ENCODE measurements at places on chromosomes 4 and X. TPM values are rescaled to one million over a fixed set of nuclear protein-coding genes. Genes with fewer than 3 reads are reported as not detected.

DNA sequence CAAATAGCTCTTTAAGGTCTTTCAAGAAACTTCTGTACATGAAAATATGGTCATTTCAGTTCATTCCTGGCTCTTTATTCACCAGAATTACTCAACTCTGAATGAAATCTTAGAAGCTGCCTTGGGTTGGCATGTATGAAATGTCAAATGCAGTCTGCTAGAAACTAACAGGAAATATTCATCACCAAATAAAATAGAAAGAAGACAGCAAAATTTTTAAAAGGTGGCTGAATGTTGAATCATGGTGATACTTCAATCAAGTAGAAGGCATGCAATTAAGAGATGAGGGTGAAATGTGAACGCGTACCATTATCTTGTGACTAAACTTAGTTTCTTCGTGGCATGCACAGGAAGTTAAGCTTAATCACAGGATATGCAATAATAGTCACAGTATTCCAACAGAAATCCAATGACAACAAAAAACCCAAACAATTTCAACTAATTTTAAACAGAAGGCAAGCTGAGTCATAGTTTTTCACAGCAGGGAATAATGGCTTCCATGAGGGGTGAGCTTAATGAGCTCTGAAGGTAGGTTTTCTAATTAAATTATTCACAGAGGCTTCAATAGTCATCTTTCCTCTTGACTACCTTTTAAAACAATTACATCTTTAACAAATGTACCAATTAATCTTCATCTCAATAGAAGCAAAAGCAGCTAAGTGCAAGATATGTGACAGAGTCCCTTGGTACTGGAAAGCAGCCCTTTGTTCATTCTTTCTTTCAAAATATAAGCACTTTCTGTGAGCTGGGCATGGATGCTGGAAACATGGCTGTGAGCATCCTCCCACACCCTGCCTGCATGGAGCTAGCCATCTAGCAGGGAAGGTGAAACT lies 44.5 kb downstream of the SCFD2 start:
- peak; percentile 88 for DNase-seq
- H3K27me3 ChIP-seq: no peaks in the 10 kb centered on the region
- peaks cover 22% of the 10 kb centered on the region for H3K4me1 ChIP-seq
- H3K27ac ChIP-seq: peak overlapping the region; percentile 86
- no peaks in the 10 kb centered on the region for H3K36me3 ChIP-seq

DNA sequence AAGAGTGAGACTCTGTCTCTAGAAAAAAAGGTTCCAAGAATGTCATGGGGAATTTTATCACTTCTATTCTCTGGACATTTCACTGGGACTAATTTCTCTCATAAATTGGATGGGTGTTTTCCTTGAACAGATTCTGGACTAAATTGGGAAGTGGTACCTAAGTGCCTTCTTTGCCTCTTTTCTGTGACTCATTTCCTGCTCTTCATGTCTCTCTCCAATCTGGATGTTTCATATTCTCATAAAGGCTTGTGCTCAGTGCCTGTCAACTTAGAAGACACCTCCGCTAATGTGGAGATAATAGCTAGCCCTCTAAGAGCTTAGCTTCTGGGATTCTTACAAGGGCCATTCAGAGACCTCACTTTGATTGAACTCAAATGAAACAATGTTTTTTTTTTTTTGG lies 38.0 kb upstream of the IGFBP7 start:
- H3K4me1 ChIP-seq: peaks cover 30% of the 10 kb centered on the region
- DNase-seq: no peak
- no peaks in the 10 kb centered on the region for H3K27me3 ChIP-seq
- H3K27ac ChIP-seq: peak overlapping the region; percentile 76

DNA sequence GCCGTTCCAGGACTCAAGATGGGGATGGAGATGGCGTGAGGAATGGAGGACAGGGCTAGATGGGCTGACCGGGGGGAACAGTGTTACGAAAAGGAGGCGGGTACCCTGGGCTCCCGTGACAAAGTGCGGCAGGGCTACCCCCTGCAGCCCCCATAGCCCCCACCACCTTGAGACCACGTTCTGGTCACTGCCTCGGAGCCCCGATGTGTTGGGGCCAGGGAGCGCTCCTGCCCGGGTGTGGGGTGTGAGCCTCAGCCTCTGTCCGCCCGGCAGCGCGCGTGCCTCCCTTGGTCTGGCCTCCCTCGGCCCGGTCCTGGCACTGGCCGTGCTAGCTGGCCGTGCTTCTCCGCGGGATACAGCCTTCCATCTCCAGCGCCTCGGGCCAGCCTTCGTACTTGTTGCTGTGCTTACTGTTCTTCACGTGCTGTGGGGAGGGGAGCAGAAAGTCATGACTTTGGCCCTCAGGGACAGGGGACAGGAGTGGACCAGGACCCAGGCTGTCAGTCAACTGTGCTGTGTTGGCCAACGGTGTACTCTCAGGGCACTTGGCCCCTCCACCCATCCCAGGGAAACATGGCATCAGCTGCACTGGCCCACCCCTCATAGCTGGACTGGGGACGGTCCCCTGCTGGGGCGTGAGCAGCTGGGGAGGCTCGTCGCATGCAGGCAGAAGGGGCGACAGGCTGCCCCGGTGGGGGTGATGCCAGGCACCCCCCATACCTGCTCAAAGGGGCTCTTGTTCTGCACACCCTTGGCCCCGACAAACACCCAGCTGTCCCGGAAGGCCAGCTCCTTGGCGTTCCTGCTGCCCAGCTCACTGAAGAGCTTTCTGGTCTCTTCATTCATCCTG lies 9.3 kb downstream of the FAM3A start:
- no peaks in the 10 kb centered on the region for H3K36me3 ChIP-seq
- no peak overlapping the region for H3K27ac ChIP-seq
- H3K4me1 ChIP-seq: peaks cover 7% of the 10 kb centered on the region
- no peaks in the 10 kb centered on the region for H3K27me3 ChIP-seq

GRCh38 chrX:24799565-24799964 lies 105.8 kb downstream of the POLA1 start:
- H3K4me1 ChIP-seq: no peaks in the 10 kb centered on the region
- H3K36me3 ChIP-seq: no peaks in the 10 kb centered on the region
- H3K27ac ChIP-seq: no peak overlapping the region
- H3K27me3 ChIP-seq: no peaks in the 10 kb centered on the region
- DNase-seq: no peak

- H3K4me3 ChIP-seq: no peak overlapping the region
- H3K36me3 ChIP-seq: no peaks in the 10 kb centered on the region
- H3K27ac ChIP-seq: no peak overlapping the region
- no peaks in the 10 kb centered on the region for H3K27me3 ChIP-seq
- H3K4me1 ChIP-seq: no peaks in the 10 kb centered on the region
- no peak for DNase-seq
Observed at GRCh38 chr4:128649161-128649560, 160.3 kb upstream of the JADE1 start.

DNA sequence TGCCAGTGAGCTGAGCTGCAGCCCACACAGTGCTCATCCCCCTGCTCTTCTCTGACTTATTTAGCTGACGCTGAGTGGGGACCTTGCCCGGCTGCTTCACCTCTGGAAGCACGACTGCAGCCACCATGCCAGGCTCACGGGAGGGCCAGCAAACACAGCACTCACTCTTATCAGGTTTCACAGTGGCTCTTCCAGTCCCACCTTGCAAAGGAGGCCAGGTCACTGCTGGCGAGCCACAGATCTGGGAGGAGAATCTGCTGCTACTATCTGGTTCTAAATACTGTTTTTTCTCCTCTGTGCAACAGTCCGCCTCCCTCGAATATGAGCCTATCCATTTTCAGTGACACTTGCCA lies 6.7 kb upstream of the SPON2 start:
- peaks cover 11% of the 10 kb centered on the region for H3K4me1 ChIP-seq
- no peaks in the 10 kb centered on the region for H3K27me3 ChIP-seq
- no peak for DNase-seq
- H3K27ac ChIP-seq: no peak overlapping the region
- H3K36me3 ChIP-seq: no peaks in the 10 kb centered on the region

- H3K4me1 ChIP-seq: peaks cover 6% of the 10 kb centered on the region
- no peaks in the 10 kb centered on the region for H3K27me3 ChIP-seq
- DNase-seq: peak; percentile 48
- H3K4me3 ChIP-seq: no peak overlapping the region
- H3K36me3 ChIP-seq: no peaks in the 10 kb centered on the region
Observed at GRCh38 chrX:46722742-46723568, 36.0 kb downstream of the SLC9A7 start.

DNA sequence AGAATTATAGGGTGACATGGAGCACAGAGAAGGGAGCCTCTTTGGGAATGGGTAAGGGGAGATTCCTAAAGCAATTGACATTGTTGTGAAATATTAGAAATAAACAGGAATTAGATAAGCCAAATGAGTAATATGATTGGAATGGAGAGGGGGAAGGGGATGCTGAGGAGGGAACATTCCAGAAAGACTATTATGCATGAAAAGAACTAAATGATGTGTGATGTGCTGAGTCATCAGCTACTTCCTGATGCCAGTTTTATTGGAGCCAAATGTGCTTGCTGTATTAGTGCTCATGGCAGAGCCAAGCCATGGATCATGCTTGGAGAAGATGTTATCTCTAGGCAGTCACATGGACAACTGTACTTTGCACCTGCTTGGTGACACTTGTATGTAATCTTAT lies 189.0 kb upstream of the HCCS start:
- no peaks in the 10 kb centered on the region for H3K36me3 ChIP-seq
- H3K4me3 ChIP-seq: no peak overlapping the region
- peaks cover 3% of the 10 kb centered on the region for H3K4me1 ChIP-seq

DNA sequence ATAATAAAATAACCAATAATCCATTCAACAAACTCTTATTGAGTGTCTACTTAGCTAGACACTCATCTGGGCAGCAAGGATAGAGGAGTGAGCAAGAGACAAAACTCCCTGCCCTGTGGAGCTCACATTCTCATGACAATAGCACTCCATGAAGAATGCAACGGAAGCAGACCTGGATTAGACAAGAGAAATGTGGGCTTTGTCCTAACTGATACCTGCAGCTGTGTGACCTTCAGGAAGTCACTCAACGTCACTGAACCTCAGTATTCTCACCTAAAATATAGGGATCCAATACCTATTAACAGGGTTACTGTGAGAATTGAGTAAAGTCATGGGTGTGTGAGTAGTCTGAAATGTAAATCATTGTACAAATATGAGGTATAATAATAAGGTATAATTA lies 61.2 kb downstream of the NDNF start:
- H3K4me1 ChIP-seq: no peaks in the 10 kb centered on the region
- H3K27me3 ChIP-seq: no peaks in the 10 kb centered on the region
- DNase-seq: no peak
- no peaks in the 10 kb centered on the region for H3K36me3 ChIP-seq
- H3K27ac ChIP-seq: no peak overlapping the region
- no peak overlapping the region for H3K4me3 ChIP-seq

Gene CCNA2
- total RNA-seq: 6.2 TPM

Gene MGAT4D
- total RNA-seq: not detected

Gene PPEF2
- not detected for total RNA-seq

All from astrocyte (in vitro differentiated cells and primary cell).